ENCODE measurements at places on chromosomes 7 and 10. TPM values are rescaled to one million over a fixed set of nuclear protein-coding genes. Genes with fewer than 3 reads are reported as not detected.

DNA sequence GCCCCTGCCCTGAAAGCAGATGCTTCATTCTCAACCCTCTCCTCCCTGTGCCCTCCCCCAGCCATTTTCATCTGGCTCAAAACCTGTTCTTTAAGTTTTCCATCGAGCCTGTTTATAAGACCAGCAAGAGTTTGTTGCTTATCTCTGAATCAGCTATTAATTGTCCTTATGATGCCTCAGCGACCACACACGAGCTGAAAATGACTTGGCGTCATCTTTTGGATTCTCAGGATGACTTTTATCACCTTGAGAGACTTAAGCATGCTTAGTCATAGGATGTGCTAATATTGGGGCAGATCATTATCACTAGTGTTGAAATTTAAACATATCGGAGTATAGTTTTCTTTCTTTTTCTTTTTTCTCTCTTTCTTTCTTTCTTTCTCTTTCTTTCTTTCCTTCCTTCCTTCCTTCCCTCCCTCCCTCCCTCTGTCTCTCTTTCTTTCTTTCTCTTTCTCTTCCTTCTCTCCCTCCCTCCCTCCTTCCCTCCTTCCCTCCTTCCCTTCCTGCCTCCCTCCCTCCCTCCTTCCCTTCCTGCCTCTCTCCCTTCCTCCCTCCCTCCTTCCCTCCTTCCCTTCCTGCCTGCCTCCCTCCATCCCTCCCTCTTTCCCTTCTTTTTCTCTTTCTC lies 184.5 kb downstream of the PHTF2 start:
- DNase-seq: no peak

- no peak for DNase-seq
These were observed 125.4 kb downstream of the MAPK8 start for GRCh38 chr10:48431871-48432270.

- DNase-seq: no peak
These were observed 24.7 kb upstream of the NUB1 start for GRCh38 chr7:151316896-151317295.

- DNase-seq: no peak
These were observed 73.9 kb downstream of the IGF2BP3 start for GRCh38 chr7:23396222-23397015.

DNA sequence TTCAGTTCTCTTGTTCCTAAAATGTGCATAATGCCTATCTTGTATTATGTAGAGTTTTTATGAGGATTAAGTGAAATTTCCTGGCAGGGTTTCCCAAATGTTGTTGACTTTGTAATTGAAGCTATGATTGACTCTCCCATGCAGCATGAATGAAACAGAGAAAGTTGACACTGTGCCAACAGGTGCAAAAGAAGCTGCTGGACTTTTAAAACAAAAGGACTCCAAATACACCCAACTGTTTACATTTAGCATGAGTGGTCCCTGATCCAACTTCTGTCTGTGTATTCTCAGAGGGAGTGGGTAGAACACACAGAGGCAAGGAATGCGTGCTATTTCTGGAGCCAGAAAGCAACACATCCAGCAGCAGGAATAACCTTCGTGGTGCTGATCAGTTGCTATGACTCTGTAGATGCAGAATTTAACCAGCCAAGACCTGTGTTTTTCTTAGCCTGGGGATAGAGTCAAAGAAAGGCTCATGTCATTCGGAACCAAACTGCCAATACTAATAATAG lies 14.4 kb upstream of the RBM20 start:
- DNase-seq: no peak

GRCh38 chr7:24656608-24657007 lies 83.4 kb downstream of the PALS2 start:
- no peak for DNase-seq

DNA sequence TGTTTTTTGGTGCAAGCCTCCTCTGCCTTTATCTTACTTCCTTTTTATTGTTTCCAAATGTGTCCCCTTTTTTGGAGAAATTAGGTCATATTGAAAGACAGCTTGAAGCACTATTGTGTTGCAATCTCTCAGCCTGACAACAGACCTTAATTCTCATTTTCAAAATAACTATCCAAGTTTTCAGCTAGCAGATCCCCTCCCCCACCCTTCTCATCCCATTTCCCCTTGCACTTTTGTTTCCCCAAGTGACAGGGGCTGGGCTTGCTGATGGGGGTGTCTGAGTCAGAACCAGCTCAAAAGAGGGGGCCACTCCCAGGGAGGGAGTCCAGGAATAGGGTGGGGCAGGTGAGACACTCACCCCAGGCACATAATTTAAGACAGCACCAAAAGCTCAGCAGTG lies 75.3 kb downstream of the MKI67 start:
- DNase-seq: no peak

DNA sequence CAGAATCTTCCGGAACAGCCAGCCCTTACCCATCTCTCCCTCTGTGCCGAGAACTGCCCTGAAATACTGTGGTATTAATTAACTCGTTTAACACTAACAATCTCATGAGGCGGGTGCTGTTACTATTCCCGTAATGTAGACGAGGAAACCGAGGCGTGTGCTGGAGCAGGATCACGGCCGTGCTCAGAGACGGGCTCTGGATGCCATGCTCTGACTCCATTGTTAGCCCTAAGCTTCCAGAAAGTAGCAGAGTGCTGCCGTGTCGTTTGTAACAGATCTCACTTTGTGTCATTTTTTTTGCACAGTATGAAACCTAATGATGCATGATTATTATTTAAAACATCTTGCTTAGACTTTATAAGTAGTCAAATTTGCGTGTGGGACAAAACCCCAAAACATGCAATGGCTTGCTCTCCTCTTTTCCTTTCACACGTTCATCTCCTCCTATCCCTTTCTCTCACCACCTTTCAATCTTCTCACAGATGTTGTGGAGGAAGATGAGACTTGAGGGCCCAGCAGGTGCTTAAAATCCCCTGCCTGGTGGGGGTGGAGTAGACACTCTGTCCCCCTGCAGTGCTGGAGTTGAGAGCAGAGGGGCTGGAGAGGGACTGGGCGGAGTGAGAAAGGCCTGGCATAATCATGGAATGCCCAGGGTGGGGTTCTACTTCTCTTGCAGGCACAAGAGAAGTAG lies 482 bp upstream of the ACTR3C start:
- DNase-seq: no peak

GRCh38 chr7:141992688-141993087 lies 3.0 kb upstream of the MGAM start:
- no peak for DNase-seq

DNA sequence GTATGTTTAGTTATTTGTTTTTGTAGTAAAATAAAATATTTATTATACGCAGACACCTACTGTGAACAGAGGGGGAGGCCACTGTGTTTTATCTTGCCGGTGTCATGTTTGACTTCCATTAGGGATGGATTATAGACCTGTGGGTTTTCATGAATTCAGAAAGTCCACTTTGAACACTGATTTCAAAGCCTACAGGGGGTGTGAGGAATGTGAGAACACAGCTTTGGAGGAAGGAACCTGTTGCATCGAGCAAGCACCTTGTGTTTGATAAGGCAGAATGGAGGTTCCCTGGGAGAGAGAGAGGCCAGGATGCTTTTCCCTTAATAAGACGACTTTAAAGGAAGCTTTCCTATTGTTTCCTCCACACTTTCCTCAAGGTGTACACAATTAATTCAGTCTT lies 665.0 kb upstream of the MGMT start:
- DNase-seq: no peak

DNA sequence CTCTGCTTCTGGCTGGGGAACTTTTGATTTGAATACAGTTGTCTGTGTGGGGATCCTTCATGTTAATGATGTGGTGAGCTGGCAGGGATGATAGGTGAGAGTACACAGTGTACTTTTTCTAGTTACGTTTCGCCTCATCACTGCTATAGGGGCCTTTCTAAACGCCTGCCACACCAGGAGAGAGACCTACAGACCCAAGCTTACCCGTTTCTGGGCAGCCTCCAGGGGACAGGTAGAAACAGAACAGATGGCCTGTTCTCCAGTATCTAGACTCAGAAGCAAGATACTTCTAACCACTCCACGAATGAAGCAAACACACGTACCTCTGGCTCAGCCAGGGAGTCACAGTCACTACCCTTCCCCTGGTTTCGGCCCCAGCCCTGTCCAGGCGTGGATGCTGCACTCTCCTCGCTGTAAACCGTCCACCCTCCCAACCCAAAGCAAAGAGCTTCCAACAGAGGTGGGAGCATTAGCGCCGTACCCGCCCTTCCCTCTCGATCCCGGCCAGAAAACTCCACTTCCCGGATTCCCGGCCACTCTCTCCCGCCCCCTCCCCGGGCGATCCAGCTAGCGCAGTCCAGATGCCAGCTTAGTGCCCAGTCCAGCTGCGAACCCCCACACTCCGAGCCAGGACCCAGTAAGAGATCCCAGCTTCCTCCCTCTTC lies 1.2 kb downstream of the CCDC6 start:
- peak; percentile 34 for DNase-seq

DNA sequence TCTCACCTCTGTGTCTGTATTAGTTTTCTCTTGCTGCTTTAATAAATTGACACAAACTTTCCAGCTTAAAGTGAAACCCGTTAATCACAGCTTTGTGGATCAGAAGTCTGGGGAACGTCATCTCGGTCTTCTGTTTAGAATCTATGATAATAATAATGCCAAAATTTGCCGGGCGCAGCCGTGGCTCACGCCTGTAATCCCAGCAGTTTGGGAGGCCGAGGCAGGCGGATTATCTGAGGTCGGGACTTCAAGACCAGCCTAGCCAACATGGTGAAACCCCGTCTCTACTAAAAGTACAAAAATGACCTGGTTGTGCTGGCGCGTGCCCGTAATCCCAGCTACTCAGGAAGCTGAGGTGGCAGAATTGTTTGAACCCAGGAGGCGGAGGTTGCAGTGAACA lies 8.8 kb upstream of the ZPBP start:
- no peak for DNase-seq

GRCh38 chr7:55127622-55128081 lies 108.8 kb downstream of the EGFR start:
- no peak for DNase-seq

DNA sequence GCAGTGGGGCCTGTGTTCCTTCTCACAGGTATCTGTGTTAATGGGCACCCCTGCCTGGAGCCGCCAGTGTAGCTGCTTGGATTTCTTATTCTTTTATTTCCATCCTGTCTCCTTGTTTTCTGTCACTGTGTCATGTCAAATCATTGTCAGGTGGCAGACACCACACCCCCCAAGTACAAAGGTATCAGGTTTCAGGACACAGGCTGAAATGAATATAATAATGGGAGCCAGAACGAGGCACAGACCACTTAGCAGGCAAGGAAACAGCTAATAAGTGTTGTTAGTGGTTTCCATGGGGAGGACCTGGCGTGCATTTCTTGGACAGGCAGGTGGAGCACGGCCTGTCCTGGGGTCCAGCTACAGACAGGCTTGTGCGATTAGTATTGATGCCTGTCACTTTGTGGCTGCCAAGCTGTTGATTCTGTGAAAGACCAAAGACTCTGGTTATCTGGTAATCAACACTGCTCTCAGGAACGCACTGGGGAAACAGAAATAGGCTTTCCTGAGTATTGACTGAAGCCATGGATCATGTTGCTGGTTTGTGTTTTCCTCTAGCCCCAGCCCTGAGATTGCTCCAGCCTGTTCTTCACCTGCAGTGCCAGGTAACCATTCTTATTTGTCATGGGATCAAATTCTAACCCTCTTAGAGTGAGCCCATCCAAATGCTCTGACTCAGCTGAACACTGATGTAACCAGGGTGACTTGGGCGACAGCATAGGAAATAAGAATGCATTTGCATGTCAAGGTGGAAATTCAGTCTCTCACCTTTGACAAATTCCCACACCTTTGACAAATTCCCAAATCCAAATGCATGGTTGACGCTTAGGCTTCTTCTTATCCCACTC lies 1002.0 kb downstream of the LRMDA start:
- no peak for DNase-seq

DNA sequence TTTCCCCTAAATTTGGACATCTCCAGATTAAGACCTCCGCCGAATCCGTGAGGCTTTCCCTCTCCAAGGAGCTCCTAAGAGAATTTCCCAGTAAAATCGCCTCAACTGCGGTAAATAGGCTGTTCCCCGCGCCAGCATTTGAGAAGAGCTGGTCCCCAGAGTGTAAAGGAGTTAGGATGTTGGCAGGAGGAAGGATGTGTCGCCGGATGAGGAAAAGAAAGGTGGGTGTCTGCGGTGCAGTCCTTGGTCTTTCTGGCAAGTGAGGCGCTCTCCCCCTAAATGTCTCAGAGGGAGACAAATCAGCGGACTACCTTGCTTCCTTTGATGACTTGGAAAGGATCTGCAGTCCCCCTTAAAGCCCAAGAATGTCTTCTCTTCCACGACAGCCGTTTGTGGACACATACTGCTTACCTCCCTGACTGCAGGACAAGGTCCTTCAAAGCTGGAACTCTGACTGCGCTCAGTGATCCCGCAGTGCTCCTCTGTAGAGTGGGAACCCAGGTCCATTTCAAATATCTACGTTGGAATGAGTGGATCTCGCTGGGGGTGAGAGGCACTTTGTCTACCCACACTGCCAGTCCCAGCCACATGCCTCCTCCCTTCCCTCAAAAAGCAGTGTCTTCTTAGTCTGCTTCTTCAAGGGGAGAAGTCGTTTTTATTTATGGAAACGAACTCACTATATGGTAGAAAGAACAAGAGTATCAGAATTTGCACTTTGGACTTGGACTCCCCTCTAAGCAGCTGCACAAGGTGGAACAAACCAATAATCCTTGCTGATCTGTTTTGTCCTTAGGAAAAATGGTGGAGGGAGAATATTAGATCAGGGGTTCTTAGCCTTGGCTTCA lies 1.1 kb upstream of the DLG5 start:
- DNase-seq: no peak

DNA sequence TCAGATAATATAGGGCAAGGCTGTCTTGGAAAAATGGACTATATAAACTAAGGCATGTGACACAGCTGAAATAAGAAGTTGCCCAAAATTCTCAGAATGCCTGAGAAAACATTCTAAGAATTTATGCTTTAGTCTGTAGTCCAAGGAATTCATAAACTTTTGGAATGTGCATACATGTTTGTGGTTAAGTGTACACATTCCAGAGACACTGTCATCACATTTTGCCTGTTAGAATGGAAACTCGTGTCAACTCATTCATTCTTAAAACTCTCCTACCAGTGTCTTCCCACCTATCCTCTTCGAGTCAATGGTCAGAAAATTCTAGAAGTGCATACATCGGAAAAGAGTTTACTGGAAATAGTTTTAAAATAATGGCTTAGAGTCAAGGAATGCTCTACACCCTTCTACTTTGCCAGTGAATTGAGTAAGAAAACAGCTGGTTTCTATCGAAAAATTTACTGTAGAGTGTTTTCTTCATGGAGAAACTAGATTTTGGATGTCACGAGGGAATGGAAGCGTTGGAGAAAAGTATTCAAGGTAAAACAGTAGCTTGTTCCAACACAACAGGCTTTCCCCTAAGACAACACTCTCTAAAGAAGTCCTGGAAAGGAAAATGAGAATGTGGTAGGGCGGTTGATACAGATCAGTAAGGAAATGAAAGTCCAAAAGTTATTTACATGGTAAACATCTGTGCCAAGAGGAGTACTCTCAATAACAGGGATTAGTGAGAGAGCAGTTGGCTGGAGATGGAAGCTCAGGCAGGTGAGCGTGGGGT lies 1177.6 kb upstream of the C7orf33 start:
- DNase-seq: no peak

The IKZF1 gene
- 374 TPM for total RNA-seq

The PSPH gene
- 16.8 TPM for total RNA-seq

The LRRC4 gene
- 0.24 TPM for total RNA-seq

The CTBP2 gene
- 0.40 TPM for total RNA-seq

The CPN1 gene
- not detected for total RNA-seq

The AASS gene
- total RNA-seq: 0.52 TPM

The LRRN3 gene
- total RNA-seq: 196 TPM

The SDHAF3 gene
- 21.0 TPM for total RNA-seq

The ICA1 gene
- 1.8 TPM for total RNA-seq

The PTF1A gene
- total RNA-seq: not detected

The SUMF2 gene
- 124 TPM for total RNA-seq

The SPDYE2 gene
- 0.31 TPM for total RNA-seq

The PCGF6 gene
- 17.2 TPM for total RNA-seq
